ENCODE measurements at places on chromosomes 4 and X.

DNA sequence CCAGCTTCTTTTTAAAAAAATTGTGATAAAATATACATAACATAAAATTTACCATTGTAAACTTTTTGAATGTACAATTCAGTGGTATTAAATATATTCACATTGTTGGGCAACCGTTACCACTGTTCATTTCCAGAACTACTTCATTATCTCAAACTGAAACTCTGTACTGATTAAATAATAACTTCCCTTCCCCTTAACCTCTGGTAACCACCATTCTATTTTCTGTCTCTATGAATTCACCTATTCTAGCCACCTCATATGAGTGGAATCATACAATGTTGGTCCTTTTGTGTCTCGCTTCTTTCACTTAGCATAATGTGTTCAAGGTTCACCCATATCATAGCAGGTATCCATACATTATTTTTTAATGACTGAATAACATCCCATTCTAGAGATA lies 8.3 kb downstream of the GPR50 start:
- no peak for DNase-seq

- DNase-seq = no peak
These were observed 33.8 kb upstream of the NAP1L5 start for GRCh38 chr4:88731381-88731780.

DNA sequence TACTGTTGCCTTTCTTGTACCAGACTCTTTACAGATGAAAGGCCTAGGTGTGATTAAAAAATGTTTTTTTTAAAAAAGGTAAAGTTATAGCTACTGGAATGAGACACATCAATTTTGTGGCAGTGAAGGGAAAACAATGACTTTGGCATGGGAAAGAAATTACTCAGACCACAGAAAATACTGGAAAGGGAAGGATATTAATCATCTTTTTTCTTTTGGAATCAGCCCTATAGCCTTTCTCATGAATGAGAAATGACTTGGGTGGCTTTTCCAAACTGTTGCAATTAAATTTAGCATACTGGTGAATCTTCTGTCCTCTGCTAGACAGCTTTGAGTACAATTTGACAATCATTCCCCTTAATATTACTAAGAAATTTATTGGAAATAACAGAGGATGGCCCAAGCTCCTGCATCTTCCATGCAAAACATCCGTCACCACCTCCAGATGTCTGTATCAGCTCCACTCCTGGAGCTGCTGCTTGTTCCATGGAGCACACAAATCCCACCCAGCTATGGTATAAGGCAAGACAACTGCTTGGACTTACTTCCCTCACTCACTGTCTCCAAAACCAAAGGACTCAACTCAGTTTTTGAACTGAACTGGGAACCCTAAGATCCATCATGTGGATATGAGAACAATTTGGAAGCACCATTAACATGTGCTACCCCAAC lies 97.6 kb upstream of the ARSJ start:
- no peak for DNase-seq

GRCh38 chr4:133960975-133961374 lies 240.6 kb downstream of the PABPC4L start:
- DNase-seq = no peak

DNA sequence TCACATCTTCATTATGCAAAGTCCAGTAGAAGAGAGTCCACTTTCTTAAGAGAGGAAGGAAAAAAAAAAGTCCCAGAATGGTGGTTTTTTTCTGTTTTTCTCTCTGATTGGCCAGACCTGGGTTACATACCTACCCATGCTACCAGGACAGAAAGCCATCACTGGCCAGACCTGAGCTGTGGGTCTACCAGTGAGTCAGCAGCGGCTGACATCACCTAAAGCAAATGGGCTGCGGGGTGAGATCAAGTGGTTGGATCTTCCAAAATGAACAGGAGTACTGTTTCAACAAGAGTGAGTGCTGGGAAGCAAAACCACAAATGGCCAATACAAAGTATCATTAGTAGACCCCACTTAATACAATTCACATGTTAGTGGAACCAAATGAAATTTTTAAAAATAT lies 1.6 kb upstream of the NDST3 start:
- no peak for DNase-seq

DNA sequence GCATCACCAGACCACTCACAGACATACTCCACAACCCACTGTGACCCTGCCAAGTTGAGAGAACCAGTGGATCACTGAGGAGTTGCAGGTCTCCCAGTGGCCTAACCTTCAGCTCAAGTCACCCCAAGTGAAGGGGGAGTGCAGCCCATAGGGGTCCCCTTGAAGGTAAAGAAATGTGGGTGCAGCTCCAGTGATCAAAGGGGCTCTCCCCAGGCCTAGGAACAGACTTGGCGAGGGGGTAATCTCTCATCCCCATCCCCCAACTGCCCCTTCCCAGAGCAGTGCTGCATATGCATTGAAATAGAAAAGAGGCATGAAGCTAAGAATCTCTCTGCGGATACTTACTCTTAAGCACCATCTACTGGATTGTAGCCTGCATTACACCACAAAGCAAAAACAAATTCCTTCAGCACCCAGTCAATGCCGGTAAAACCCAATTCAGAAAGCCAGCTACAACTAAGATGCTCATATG lies 27.0 kb downstream of the MAGEE1 start:
- DNase-seq = no peak

GRCh38 chr4:85720735-85721134 lies 245.8 kb downstream of the ARHGAP24 start:
- no peak for DNase-seq

GRCh38 chr4:61924131-61924530 lies 724.0 kb downstream of the ADGRL3 start:
- DNase-seq = no peak

- no peak for DNase-seq
These were observed 69.4 kb downstream of the PDS5A start for GRCh38 chr4:39908284-39908683.

GRCh38 chr4:16585053-16585452 lies 313.4 kb downstream of the LDB2 start:
- DNase-seq = no peak

- DNase-seq = no peak
These were observed 124.4 kb downstream of the KDM6A start for GRCh38 chrX:44997282-44997812.

- no peak for DNase-seq
These were observed 18.9 kb upstream of the MSMO1 start for GRCh38 chr4:165308606-165309005.

- DNase-seq = no peak
These were observed 54.6 kb downstream of the FRMPD3 start for GRCh38 chrX:107504006-107504405.

DNA sequence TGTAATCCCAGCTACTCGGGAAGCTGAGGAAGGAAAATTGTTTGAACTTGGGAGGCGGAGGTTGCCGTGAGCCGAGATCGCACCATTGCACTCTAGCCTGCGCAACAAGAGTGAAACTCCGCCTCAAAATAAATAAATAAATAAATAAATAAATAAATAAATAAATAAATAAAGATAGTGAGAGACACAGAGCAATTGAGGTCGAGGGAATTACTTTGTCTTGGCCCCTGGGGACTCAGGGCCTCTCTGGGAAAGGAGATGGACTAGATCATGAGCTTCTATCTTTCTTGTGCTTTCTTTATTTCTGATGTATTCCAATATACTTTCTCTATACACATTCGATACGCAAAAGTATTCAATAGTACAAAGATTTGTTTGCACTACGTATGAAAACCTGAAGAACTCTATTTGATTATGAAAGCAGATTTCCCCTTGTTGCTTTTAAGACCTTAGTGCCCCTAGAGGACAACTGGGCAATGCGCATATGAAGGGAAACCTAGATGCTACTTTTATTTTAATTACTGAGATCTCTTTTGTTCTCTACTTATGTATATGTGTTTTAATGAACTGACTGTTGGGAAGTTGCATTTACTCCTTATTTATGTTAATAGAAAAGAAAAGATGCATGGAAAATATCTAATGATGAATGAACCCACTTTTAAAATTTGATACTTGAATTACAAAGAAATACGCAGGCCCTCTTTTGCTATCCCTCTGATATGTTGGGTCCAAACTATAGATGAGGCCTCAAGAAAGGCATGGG lies 12.8 kb upstream of the ELOVL6 start:
- DNase-seq = no peak

DNA sequence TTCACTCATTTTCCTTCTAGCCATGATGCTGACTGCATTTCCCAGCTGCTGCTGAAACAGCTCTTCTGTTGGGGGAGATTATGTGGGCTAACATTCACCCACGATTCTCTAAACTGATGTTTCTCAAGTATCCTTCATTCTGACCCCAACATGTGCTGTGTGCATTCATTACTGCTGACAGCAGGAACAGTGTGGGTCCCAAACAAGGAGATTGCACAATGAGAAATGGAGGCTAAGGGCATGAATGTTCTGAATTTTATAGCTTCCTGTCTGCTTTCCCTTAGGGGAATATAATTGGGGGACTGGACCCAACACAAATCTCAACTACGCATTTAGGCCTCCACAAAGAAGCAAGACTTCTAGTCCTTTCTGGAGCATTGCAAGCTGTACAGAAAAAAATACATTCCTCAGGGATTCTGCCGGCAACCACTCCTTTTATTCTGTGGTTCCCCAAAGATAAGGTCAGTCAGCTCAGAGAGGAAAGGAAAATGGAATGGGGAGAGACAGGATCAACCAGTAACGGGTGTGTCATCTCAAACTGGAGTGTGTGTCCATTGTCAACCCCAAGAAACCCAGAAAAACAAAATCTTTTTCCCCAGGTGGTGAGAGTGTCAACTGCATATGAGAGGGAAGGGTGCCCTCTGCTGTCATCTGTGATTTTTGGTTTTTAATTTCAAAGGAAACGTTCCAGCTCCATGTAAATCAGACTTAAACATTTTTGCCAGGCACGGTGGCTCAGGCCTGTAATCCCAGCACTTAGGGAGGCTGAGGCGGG lies 81.5 kb upstream of the EGFL6 start:
- peak; percentile 10 for DNase-seq

- DNase-seq = no peak
These were observed 221.2 kb downstream of the PPP4R3C start for GRCh38 chrX:27241981-27242380.

DNA sequence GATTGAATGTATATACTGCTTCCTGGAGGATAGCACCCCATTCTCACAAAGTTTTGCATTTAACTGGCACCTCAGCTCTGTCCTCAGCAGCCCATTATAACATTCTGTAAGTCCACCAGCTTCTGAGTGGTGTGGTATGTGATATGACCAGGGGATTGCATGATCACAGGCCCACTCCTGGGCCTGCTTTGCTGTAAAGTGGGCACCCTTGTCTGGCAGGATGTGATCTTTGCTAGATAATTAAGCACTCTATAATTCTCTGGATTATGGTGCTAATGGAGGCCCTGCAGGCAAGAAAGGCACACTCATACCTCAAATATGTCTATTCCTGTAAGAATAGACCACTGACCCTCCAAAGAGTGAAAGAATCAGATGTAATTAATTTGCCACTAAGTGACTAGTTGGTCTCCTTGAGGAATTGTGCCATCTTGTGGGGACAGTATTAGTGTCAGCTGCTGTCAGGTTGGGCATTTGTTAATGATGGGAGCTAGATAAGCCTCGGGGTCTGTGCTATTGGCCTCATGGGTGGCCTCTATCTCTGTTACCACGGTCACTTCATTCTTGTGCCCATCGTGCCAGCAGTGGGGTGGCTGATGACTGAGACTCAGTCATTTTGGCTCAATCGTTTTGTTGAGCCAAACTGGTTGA lies 2.2 kb upstream of the CFI start:
- DNase-seq = no peak

DNA sequence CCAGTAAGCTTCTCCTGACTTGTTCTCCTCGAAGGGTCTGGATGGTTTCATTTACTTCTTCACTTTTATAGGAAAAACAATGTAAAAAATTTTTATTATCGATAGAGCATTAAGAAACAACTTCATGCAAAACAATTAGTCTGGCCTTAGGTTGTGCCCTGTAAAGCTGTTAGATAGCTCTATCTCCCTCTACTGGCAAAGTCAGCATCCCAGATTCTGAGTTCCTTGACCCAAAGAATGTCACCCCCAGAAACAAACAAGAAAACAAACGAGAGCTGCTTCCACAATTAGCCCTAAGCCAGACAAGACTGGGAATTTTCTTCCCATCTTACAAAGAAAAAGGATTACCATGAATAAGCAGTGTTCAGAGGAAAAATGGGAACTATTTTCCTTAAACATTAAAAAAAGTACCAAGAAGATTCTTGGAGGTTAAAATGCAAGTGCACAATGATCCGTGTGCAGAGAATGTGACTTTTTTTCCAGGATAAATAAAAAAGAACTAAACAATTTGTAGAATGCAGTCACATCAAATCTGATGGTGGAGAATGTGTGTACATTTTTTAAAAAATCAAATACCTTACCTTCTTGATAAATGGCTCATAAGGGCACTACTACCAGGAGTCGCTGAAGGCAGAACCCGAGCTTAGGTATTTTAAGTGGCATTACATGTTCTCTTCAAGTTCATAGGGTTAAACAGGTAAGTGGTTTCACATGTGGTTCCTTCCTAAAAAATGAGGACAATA lies 293.2 kb downstream of the FBXO8 start:
- no peak for DNase-seq

Data from NCI-H187 (cell line).